ENCODE measurements at places on chromosomes 4 and X.

- DNase-seq, result peak; percentile 61
- H3K4me1 ChIP-seq, result peaks cover 19% of the 10 kb centered on the region
- peaks cover 7% of the 10 kb centered on the region for H3K36me3 ChIP-seq
- H3K27ac ChIP-seq, result no peak overlapping the region
- H3K27me3 ChIP-seq, result peaks cover 40% of the 10 kb centered on the region
Observed at GRCh38 chrX:53435997-53436396, 1.8 kb upstream of the HSD17B10 start.

- no peak overlapping the region for H3K4me3 ChIP-seq
- no peak overlapping the region for H3K27ac ChIP-seq
- H3K4me1 ChIP-seq, result peaks cover 5% of the 10 kb centered on the region
- peaks cover 5% of the 10 kb centered on the region for H3K36me3 ChIP-seq
Observed at GRCh38 chr4:173357939-173358338, 12.8 kb upstream of the SAP30 start.

DNA sequence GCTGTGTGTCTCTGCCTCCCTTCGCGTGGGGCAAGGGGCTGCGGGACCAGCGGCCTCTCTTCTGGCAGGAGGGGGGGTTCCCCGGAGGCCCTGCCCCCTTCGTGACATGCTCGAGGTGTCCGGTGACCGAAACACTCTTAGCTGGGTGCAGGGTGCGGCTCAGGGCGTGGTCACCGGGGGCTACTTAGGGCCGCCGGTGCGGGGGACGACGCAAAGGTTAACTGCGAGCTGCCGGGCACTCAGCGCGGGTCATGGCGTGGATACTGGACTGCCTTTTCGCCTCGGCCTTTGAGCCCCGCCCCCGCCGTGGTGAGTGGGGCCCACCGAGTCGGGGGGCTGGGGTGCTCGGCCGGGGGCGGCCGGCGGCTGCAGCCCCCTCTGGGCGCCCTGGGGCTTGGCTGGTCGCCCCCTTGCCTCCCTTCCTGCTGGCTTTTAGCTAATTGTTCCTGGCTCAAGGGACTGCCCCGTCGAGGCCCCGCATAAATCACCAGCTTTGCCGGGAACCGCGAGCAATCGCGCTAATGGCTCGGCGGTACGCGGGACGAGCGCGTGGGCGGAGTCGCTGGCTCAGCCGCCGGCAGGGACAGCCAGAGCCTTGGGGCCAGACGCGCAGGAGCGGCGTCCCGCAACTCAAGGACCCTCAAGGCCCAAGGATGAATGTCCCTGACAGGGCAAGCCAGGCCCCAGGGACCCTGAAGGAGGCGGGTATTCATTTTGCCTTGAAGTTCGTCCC, at the start of gene ARHGAP36:
TSS of gene ARHGAP36 (plus strand) at position 211 of the 733 bp plus-strand sequence. CDS start 23,320 bp downstream, outside the sequence.
- no peaks in the 10 kb centered on the region for H3K36me3 ChIP-seq
- DNase-seq, result peak; percentile 81
- H3K27me3 ChIP-seq, result peaks cover 64% of the 10 kb centered on the region
- H3K4me1 ChIP-seq, result peaks cover 14% of the 10 kb centered on the region
- H3K4me3 ChIP-seq, result peak within 1 kb of the TSS; percentile 76

- DNase-seq, result no peak
- no peaks in the 10 kb centered on the region for H3K27me3 ChIP-seq
- H3K4me1 ChIP-seq, result no peaks in the 10 kb centered on the region
- H3K36me3 ChIP-seq, result no peaks in the 10 kb centered on the region
- H3K27ac ChIP-seq, result no peak overlapping the region
Observed at GRCh38 chr4:149845743-149846142, 30.1 kb upstream of the IQCM start.

- no peak overlapping the region for H3K4me3 ChIP-seq
- H3K36me3 ChIP-seq, result peaks cover 49% of the 10 kb centered on the region
- H3K4me1 ChIP-seq, result peaks cover 5% of the 10 kb centered on the region
- no peaks in the 10 kb centered on the region for H3K27me3 ChIP-seq
- H3K27ac ChIP-seq, result peak overlapping the region; percentile 71
- DNase-seq, result no peak
Observed at GRCh38 chrX:154084449-154085300, 12.8 kb downstream of the MECP2 start.

DNA sequence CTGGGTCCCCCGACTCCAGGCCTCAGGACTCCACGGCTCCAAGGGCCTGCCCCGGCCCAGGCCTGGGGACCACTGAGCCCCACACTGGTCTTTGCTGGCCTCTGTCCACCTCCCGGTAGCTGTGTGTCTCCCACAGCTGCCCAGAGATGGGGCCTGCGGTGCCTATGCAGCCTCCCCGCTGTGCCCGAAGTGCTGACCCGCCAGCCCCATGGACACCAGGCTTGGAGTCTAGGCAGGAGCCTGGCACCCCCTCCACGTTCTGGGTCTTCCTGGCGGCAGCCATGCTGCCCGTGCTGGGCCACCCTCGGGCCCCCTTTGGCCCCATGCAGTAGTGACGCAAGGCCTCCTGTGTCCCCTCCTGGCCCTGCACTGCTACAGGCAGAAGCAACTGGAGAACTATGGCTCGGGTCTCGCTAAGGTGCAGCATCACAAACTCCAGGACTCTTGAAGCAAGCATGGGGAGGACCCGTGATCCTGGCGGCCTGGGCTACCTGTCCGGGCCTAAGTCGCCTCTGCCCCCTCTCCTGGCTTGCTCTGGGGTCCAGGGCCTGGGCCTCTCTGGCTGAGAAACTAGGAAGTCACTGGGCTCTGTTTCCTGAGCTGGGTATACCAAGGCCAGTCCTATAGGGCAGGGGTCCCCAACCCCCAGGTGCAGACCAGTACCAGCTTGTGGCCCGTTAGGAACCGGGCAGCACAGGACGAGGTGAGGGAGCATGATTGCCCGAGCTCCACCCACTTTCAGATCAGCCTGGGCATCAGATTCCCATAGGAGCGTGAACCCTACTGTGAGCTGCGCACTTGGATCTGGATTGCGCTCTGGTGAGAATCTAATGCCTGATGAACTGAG, 917 bp downstream of the MYL5 start:
- peaks cover 2% of the 10 kb centered on the region for H3K27me3 ChIP-seq
- DNase-seq, result no peak
- H3K4me1 ChIP-seq, result peaks cover 16% of the 10 kb centered on the region

GRCh38 chrX:66036231-66036630, 3.6 kb downstream of the VSIG4 start:
- H3K27me3 ChIP-seq, result no peaks in the 10 kb centered on the region
- no peaks in the 10 kb centered on the region for H3K4me1 ChIP-seq
- no peaks in the 10 kb centered on the region for H3K36me3 ChIP-seq
- H3K27ac ChIP-seq, result no peak overlapping the region
- H3K4me3 ChIP-seq, result no peak overlapping the region

- H3K4me1 ChIP-seq, result no peaks in the 10 kb centered on the region
- H3K4me3 ChIP-seq, result no peak overlapping the region
- no peak for DNase-seq
- H3K27me3 ChIP-seq, result peaks cover 15% of the 10 kb centered on the region
- no peaks in the 10 kb centered on the region for H3K36me3 ChIP-seq
Observed at GRCh38 chrX:119948381-119948780, 4.8 kb upstream of the NKAP start.

- no peak for DNase-seq
- peaks cover 31% of the 10 kb centered on the region for H3K4me1 ChIP-seq
- no peak overlapping the region for H3K27ac ChIP-seq
Observed at GRCh38 chrX:38988301-38988700, 187.0 kb downstream of the MID1IP1 start.

GRCh38 chr4:77022560-77023179, 53.1 kb downstream of the CCNI start:
- peak; percentile 13 for DNase-seq
- no peaks in the 10 kb centered on the region for H3K27me3 ChIP-seq
- H3K27ac ChIP-seq, result peak overlapping the region; percentile 82
- peaks cover 42% of the 10 kb centered on the region for H3K4me1 ChIP-seq

GRCh38 chr4:47471591-47471990, 8.1 kb upstream of the COMMD8 start:
- H3K27ac ChIP-seq, result no peak overlapping the region
- peaks cover 12% of the 10 kb centered on the region for H3K4me1 ChIP-seq
- H3K4me3 ChIP-seq, result no peak overlapping the region
